Activated naive CD4-positive, alpha-beta T cell (primary cell): ENCODE measurements at places on chromosomes 5 and 9.

DNA sequence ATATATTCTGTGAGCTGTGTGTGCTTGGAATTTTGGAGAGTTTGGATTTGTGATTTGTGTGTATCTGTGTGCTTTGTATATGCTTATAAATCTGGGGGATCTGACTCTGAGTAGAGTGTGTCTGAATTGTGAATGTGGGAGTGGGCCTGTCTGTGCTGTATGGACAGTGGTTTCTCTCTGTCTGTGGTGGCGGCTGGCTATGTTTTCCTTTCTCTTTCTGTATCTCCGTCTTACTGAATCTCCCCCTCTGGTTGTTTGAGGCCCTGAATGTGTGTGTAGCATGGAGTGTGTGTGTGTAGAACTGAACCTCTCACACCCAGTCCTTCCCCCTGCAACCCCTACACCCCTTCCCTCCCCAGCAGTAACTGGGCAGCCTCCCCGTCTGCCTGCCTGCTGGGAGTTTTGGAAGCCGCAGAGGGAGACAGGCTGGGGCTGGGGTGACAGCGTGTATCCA is 4.7 kb downstream of the CXXC5 start:
- DNase-seq: no peak

GRCh38 chr5:66867618-66868322 is 271.6 kb downstream of the MAST4 start:
- no peak for DNase-seq

DNA sequence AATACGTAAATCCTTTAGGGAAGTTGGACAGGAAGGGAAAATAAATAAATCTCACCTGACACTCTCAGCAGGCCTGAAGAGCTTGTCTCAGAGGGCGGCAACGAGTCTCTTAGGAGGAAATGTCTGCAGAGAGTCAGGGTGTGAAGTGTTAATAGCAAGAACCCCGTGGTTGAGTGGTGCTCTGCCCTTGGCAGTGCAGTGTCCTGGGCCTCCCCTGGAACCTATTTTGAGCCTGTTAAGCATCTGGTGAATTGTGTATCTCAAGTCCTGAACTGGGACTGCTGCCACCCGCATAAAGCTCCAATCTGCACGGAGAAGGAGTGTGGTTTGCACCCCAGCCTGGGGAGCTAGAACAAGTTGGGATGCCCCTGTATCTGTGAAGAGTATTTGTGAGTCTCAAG is 211.8 kb downstream of the GOLPH3 start:
- DNase-seq: no peak

DNA sequence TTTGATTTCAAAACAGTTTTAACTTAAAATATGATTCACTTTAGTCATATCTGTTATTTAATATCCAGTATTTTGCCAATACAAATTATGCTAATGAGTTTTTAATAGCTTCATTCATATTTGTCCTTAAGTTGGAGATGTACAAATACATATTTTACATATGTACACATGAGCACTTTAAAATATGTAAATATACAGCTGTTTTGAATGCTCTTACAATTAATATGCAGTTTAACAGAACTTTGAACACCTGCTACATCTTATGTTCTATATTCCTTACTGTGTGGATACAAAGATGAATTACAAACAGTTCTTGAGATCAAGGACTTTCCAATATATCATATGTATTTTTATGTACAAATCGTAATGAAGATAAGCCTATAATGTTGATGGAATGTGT is 74.0 kb downstream of the CHSY3 start:
- no peak for DNase-seq

DNA sequence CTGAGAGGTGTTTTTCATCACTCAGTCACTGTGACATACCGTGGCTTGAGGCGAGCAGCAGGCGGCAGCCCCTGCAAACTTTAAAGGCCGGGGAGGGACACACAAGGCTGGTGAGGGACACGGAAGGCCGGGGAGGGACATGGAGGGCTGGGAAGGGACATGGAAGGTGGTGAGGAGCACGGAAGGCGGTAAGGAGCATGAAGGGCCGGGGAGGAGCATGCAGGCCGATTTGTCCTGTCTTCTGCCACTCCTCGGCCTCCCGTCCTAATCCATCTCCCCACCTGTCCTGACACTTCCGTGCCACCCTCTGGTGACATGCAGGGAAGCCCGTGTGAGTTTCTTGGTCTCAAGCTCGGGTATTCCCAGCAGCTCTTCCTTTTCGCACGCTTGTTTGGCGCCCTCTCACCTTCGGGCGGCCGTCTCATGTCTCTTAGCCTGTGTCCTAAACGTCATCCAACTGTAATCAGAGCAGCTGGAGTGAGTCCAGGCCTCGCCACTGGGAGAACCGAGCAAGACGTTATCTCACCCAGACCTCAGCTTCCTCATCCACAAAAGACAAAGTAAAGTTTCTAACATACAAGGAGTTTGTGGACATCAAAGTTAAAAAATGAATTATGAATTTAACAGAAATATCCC is 126.5 kb downstream of the MRPL36 start:
- no peak for DNase-seq

GRCh38 chr9:37675661-37676060 is 24.9 kb downstream of the FRMPD1 start:
- DNase-seq: no peak

GRCh38 chr9:97367729-97368128 is 44.2 kb upstream of the TDRD7 start:
- DNase-seq: no peak

DNA sequence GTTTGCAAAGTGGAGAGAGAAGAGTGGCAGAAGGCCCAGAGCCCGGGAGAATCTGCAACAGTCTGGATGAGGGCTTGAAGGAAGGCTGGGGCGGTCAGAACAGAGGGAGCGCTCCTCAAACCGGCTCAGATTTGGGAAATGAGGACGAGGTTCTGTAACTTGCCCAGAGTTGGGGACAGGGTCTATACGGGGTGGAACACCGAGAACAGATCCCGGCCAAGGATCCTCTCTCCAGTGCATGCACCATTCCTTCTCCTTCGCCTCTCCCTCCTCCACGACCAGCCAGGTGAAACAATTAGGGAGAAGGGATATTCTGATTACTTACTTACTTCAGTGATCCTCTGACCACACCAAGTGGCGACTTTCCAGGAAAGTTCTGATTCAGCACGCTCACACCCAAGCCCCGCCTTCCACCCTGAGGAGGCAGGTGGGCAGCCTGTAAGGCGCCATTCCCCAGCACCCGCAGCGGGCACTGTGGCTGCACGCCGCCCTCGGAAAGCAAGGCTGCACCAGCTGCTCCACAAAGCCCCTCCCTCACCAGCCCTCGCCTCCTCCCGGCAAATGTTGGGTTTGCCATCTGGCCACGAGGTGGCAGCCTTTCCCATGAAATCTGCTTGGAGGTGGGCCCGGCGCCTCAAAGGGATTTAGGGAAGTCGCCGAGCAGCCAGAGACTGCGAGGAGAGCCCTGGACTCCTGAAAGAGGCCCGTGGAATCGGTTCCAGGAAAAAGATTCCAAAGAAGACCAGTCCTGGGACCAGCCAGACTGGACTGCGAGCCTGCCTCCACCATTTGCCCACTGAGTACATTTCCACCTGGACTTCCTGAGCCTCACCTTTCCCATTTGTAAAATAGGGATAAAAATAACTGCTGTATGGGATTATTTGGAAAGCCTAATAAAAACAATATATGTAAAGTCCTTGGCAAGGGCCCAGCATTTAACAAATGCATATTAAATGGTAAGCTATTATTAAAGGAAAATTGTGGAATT is 22.2 kb upstream of the WWC1 start:
- peak; percentile 13 for DNase-seq

- DNase-seq: no peak
These were observed 105.3 kb upstream of the FCN2 start for GRCh38 chr9:134775081-134775951.

DNA sequence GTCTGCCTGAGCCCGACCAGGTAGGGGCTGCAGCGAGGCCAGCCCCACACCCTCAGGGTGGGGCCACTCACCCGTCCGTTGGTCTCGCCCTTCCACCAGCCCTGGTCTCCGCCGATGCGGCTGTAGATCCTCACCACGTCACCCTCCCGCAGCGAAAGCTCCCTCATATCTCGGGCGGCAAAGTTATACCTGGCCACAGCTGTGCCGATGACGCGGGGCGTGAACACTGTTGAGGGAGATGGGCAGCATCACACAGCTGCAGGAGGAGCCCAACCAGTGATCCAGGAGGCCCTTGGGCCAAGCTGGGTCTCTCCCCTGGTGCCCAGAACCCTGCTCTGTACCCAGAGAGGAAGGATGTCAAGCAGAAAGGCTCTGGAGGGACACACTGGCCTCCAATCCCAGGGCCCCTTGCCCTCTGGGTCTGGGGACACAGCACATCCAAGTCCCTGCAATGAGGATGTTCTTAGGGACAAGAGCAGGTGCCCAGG is 30.3 kb upstream of the SARDH start:
- no peak for DNase-seq
